ENCODE measurements at places on chromosomes 4 and X. TPM values are rescaled to one million over a fixed set of nuclear protein-coding genes. Genes with fewer than 3 reads are reported as not detected.

- H3K4me1 ChIP-seq = no peaks in the 10 kb centered on the region
- H3K27me3 ChIP-seq = no peaks in the 10 kb centered on the region
- H3K4me3 ChIP-seq = no peak overlapping the region
- no peak overlapping the region for H3K27ac ChIP-seq
- DNase-seq = no peak
- H3K36me3 ChIP-seq = no peaks in the 10 kb centered on the region
These were observed 495.4 kb downstream of the PCDH19 start for GRCh38 chrX:99914635-99915034.

DNA sequence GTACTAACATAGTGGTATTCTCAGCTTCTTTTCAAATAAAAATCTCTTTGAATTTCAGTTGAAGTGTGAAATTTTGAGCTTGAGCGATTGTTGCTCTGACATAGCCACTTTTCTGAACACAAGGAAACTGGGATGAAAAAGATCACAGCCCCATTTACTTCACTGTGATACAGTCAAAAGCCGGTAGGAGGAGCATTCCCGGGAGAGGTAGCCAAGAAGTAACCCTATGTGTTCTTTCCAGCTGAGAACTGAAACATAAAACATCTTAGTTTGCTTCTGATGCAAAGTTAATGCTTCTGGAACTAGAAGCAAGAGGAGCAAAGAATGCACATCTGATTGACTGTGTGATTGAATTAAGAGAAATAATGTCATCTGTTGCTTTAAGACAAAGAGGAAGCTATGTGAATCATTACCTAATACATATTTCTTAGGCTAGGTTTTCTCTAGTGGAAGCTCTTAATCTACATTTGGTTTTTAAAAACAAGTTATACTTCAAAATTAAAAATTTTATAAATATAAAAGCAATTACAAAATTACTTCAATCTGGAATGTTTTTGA, 88.3 kb upstream of the UNC5C start:
- H3K4me3 ChIP-seq = no peak overlapping the region
- H3K27ac ChIP-seq = no peak overlapping the region
- no peaks in the 10 kb centered on the region for H3K4me1 ChIP-seq
- no peaks in the 10 kb centered on the region for H3K36me3 ChIP-seq
- H3K27me3 ChIP-seq = no peaks in the 10 kb centered on the region
- DNase-seq = no peak

- H3K4me1 ChIP-seq = no peaks in the 10 kb centered on the region
- DNase-seq = no peak
- no peak overlapping the region for H3K27ac ChIP-seq
These were observed 1.7 kb downstream of the PLAC8 start for GRCh38 chr4:83112678-83113428.

- H3K4me1 ChIP-seq = no peaks in the 10 kb centered on the region
- no peaks in the 10 kb centered on the region for H3K36me3 ChIP-seq
- H3K27me3 ChIP-seq = no peaks in the 10 kb centered on the region
- no peak for DNase-seq
- no peak overlapping the region for H3K4me3 ChIP-seq
These were observed 94.5 kb downstream of the NAF1 start for GRCh38 chr4:163072222-163072621.

- DNase-seq = no peak
- H3K36me3 ChIP-seq = no peaks in the 10 kb centered on the region
- H3K4me3 ChIP-seq = no peak overlapping the region
- H3K27me3 ChIP-seq = no peaks in the 10 kb centered on the region
- H3K27ac ChIP-seq = no peak overlapping the region
These were observed 141.5 kb upstream of the RBPJ start for GRCh38 chr4:26179316-26179760.

DNA sequence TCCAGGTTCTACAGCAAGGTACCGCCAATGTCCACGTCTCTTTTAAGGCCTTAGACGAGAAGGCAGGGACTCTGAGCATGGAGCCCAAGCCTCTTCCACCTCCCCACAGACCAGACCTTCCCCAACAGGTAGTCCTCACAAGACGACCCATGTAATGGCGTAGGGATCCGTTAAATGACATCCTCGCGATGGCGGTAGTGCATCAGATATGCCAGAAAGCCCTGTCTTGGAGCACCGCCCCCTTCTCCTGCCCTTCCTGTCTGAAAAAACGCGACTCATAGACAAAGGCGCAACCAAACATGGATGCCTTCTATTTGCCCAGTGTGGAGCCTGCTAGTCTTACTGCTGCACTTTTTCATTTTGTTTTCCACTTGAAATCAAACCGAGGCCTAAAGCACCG, 185.4 kb downstream of the OR13H1 start:
- H3K36me3 ChIP-seq = no peaks in the 10 kb centered on the region
- peak overlapping the region; percentile 94 for H3K27ac ChIP-seq
- peak overlapping the region; percentile 36 for H3K4me3 ChIP-seq
- H3K27me3 ChIP-seq = no peaks in the 10 kb centered on the region

DNA sequence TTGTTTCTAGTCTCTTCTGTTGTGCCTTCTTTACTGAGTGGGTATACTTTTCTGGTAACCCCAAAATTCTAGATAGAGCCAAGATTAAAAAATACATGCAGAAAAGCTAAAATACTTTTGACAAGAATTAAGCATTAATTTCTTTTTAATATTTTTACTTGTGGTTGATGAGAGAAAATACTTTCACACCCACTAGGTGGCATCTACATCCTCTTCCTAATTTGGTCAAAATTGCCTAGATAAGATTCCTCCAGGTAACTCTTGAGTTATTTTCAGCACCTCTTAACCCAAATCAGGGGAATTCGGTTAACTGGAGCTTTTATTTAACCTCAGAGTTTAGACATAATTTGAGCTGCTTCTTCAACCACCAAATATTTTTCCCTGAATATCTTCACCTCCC, 28.4 kb upstream of the COX7B2 start:
- H3K36me3 ChIP-seq = no peaks in the 10 kb centered on the region
- H3K27ac ChIP-seq = no peak overlapping the region
- DNase-seq = no peak

DNA sequence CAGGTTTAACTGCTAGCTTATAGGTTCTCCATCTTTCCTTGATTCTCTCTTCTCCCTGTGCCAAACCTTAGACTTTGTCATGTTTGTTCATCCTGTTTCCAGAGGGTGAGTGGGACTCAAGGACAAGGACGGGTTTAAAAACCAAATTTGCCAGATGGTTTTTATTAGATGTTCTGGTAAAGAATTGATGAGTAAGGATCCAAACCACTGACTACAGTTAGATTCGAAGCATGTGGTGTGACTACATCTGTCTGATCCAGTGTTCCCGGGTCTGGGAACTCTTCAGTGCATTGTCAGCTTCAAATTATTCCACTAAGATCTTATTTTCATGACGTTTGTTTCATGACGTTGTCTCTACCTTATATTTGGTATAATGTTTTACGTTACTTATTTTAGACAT, 37.5 kb downstream of the MTMR1 start:
- no peak for DNase-seq
- H3K4me1 ChIP-seq = no peaks in the 10 kb centered on the region
- no peak overlapping the region for H3K4me3 ChIP-seq
- no peaks in the 10 kb centered on the region for H3K27me3 ChIP-seq

- no peak for DNase-seq
- H3K36me3 ChIP-seq = no peaks in the 10 kb centered on the region
- H3K27ac ChIP-seq = no peak overlapping the region
- H3K27me3 ChIP-seq = no peaks in the 10 kb centered on the region
- H3K4me1 ChIP-seq = peaks cover 8% of the 10 kb centered on the region
- H3K4me3 ChIP-seq = no peak overlapping the region
These were observed 70.9 kb upstream of the ENPP6 start for GRCh38 chr4:184288451-184289178.

- no peaks in the 10 kb centered on the region for H3K27me3 ChIP-seq
- DNase-seq = peak; percentile 58
- H3K4me1 ChIP-seq = peaks cover 20% of the 10 kb centered on the region
- no peaks in the 10 kb centered on the region for H3K36me3 ChIP-seq
- H3K27ac ChIP-seq = no peak overlapping the region
These were observed 81.5 kb upstream of the PSAPL1 start for GRCh38 chr4:7516096-7516772.

DNA sequence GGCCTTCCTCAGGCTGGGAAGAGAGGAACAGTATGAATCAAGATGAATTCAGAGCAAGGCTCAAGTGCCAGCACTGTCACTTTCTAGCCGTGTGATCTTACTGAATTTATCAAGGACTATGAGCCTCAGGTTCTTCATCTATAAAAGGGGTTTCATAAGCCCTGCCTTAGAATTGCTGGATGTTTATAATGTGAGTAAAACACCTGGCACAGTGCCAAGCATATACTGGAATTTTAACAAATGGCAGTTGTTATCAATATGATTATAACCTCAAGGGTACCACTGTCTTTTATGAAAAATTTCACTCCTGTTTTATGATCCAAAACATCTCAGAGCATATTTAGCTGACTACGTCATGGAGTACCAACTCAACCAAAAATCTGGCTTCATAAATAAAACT, 4.0 kb downstream of the MAGEC2 start:
- DNase-seq = no peak
- H3K27me3 ChIP-seq = no peaks in the 10 kb centered on the region
- no peak overlapping the region for H3K4me3 ChIP-seq
- no peaks in the 10 kb centered on the region for H3K36me3 ChIP-seq

- DNase-seq = no peak
- no peaks in the 10 kb centered on the region for H3K27me3 ChIP-seq
- no peak overlapping the region for H3K4me3 ChIP-seq
- no peak overlapping the region for H3K27ac ChIP-seq
- no peaks in the 10 kb centered on the region for H3K36me3 ChIP-seq
These were observed 7.3 kb upstream of the SRP72 start for GRCh38 chr4:56460085-56460484.

GRCh38 chrX:97743014-97743413, 859.3 kb downstream of the RPA4 start:
- DNase-seq = no peak
- H3K36me3 ChIP-seq = no peaks in the 10 kb centered on the region
- H3K4me3 ChIP-seq = no peak overlapping the region
- no peaks in the 10 kb centered on the region for H3K27me3 ChIP-seq

- H3K27me3 ChIP-seq = no peaks in the 10 kb centered on the region
- H3K27ac ChIP-seq = no peak overlapping the region
- H3K4me3 ChIP-seq = no peak overlapping the region
- no peak for DNase-seq
These were observed 5.7 kb downstream of the ELK1 start for GRCh38 chrX:47644557-47645091.

GRCh38 chr4:67475155-67475554, 70.1 kb downstream of the CENPC start:
- H3K36me3 ChIP-seq = no peaks in the 10 kb centered on the region
- H3K4me1 ChIP-seq = no peaks in the 10 kb centered on the region
- no peaks in the 10 kb centered on the region for H3K27me3 ChIP-seq
- H3K27ac ChIP-seq = no peak overlapping the region
- H3K4me3 ChIP-seq = no peak overlapping the region

DNA sequence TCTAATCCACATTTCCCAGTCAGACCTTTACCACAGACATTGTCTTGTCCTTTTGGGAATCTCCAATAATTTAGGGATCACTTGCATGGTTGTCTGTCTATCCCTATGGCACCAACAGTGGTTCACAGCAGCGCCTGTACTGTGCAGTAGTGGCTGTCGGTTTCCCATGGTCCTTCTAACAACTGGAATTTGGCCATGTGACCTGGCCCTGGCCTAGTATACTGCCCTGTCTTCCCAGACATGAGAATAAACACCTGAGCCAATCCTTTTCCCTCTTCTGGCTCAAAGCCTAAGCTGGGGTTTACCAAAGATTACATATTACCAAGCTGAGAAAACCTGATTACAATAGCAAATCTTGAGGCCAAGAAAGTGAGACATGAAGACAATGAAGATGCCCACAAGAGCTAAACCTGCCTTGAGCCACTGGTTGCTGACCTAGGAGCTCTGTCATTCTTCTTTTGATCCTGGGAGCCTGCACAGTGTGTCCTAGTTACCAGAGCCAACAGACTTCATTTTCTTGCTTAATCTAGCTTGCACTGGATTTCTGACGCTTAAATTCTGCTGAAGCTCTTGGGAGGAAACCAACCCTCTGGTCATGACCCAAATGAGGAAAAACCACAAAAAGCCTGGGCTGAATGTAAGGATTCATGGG, 92.1 kb downstream of the SCD5 start:
- H3K4me3 ChIP-seq = no peak overlapping the region
- peak overlapping the region; percentile 56 for H3K27ac ChIP-seq
- H3K4me1 ChIP-seq = peaks cover 30% of the 10 kb centered on the region
- no peaks in the 10 kb centered on the region for H3K36me3 ChIP-seq
- H3K27me3 ChIP-seq = no peaks in the 10 kb centered on the region

GRCh38 chr4:47519239-47519883, 34.3 kb downstream of the ATP10D start:
- H3K4me3 ChIP-seq = no peak overlapping the region
- no peaks in the 10 kb centered on the region for H3K4me1 ChIP-seq
- no peaks in the 10 kb centered on the region for H3K27me3 ChIP-seq
- no peaks in the 10 kb centered on the region for H3K36me3 ChIP-seq

DNA sequence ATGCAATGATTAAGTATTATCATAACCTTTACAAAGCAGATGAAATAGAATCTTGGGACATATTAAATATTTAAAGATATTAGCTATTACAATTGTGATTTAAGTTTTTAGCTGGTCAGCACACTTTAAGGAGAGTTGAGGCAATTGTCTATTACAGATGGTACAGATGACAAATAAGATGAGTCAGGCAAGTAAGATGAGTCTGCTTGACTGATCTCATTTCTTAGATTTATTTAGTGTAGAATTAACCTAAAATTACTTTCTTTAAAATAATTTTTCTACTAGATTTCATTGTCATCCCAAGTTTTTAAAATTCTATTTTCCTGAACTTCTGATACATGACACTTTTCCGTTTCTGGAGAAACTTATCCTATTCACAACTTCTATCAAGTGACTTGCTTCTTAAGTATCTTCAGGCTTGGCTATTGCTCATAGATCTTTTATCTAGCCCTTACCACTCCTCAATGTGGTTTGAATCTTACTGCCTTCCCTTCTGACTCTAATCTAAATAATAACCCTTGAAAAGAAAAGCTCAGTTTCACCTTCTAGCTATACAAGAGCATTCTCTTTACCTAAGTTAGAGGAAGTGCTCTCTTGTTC, 32.9 kb downstream of the CXCL1 start:
- H3K4me1 ChIP-seq = no peaks in the 10 kb centered on the region
- no peaks in the 10 kb centered on the region for H3K36me3 ChIP-seq
- DNase-seq = no peak

- H3K4me3 ChIP-seq = no peak overlapping the region
- no peaks in the 10 kb centered on the region for H3K36me3 ChIP-seq
- no peak for DNase-seq
- no peaks in the 10 kb centered on the region for H3K27me3 ChIP-seq
These were observed 30.8 kb downstream of the FRMPD3 start for GRCh38 chrX:107480272-107480671.

TSPAN5 gene
- 34.0 TPM for total RNA-seq

UGT2B11 gene
- not detected for total RNA-seq

HTR2C gene
- not detected for total RNA-seq

ADGRL3 gene
- 6.8 TPM for total RNA-seq

TENM3 gene
- total RNA-seq = 16.1 TPM

EFHC2 gene
- total RNA-seq = 1.8 TPM

All from ovary (tissue), 10 donors.